NCI-H1417 treated with DMSO at 0.1 percent for 48 hours (cell line): ENCODE measurements at places on chromosomes 6 and 20.

DNA sequence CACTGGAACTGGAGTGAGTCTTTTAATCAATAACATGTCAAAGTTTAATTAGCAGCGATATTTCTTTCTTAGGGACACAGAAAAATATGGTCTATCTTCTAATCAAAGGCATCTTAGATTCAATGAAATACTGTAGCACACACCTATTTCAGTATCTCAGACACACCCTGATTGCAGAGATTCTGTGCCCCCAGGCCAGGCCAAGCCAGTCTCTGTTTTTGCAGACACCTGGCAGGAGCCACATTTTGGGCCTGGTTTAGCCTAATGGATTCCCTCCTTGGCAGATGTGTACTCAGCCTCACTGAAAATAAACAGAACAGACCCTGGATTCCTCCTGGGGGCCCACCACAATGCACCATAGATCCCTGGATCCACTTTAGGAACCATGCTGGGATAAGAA, 74.8 kb downstream of the LRFN2 start:
- DNase-seq = no peak

DNA sequence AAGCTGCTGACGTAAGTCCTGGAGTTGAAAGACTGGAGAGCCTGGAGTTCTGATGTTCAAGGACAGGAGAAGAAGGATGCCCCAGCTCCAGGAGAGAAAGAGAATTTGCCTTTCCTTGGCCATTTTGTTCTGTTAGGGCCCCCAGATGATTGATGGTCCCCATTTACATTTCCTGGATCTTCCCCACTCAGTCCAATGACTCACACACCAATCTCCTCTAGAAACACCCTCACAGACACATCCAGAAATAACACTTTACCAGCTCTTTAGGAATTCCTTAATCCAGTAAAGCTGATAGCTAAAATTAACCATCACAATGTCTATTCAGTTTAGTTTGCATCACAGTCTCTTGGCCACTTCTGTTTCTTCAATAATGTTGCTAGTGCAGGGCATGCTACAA, 260.2 kb upstream of the IRAK1BP1 start:
- DNase-seq = no peak

DNA sequence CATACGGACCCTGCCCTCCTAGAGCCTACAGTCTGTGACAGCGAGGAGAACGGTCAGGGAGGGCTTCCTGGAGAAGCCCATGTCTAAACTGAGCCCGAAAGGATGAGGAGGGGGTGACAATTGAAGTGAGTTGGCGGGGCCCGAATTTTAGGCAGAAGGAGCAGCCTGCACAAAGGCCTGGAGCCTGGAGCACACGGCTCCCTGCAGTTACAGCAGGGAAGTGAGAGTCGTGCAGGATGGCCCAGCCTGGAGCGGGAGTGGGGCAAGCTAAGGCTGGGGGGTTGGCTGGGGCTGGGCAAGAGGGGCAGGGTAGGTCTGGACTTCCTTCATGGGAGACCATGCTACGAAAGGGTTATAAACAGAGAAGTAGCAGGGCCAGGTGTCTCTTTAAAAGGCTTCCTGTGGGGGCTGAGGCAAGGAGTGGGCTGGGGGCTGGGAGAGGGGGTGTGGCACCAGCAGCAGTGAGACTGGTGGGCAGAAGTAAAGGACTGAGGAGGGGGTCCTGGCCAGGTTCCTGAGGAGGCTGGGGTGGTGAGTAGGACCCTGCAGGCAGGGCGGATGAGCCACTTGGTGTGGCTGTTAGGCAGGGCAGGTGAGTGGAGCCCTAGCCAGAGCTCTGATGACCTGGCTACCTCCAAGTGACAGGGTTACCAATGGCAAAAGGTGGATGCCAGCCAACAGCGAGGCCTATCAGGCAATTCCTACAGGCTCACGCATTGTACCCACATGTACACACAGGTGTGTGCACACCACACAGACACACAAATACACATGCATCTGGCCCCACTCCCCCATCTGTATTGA, 119.2 kb downstream of the MRPL14 start:
- no peak for DNase-seq

GRCh38 chr6:38493931-38494547, 145.7 kb downstream of the BTBD9 start:
- no peak for DNase-seq

DNA sequence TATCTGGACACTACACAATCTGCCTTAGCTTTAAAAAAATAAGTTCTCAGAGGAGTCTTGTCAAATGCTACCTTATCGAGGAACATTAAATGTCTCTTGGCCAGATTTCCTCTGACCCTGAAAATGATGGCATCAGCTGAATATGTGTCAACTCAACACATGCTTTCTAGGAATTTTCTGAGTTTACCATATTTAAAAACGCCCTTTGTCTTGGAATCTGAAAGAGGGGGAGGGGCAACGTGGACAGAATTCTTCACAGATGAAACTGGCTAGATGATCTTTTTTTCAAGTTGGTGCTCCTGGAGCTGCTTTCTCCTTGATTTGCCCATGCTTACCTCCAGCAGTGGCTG, 5.1 kb downstream of the SOX4 start:
- no peak for DNase-seq

- DNase-seq = no peak
Observed at GRCh38 chr6:99151634-99152346, 197.7 kb downstream of the FAXC start.

GRCh38 chr6:97288188-97288587, 5.2 kb upstream of the MMS22L start:
- no peak for DNase-seq

DNA sequence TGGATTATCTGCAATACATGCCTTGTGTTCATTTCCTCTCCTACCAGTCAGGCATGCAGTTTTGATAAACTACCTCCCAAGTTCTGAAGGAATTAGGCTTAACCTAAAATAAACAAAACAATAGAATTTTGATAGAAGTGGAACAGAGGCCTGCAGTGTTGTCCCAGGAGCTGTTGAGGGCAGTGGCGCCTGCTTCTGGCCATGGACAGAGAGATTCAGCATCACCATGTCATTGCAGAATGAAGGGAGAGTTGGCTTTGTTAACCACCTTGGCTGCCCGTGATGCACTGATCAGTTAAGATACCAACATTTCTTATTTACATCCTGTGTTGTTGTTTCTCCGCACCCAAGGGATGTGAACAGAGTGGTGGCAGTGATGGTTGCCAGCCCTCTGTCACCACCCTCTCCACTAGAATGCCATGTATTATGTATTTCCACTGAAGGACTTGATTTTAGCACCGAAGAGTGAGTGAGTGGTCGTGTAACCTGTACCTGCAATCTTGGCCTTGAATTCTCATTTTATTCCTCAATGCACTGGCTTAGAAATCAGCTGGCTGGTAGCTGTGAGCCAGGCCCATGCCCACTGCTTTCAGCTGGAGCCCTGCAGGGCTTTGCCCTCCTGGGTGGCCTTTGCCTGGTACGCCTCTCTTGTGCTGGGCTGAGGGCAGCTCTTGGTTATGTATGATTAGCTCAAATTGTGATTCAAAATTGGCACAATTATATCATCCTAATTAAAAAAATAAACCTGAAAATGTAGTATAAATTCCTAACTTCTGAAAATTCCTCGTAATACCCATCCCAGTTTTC, 56.5 kb downstream of the SHLD1 start:
- DNase-seq = no peak

DNA sequence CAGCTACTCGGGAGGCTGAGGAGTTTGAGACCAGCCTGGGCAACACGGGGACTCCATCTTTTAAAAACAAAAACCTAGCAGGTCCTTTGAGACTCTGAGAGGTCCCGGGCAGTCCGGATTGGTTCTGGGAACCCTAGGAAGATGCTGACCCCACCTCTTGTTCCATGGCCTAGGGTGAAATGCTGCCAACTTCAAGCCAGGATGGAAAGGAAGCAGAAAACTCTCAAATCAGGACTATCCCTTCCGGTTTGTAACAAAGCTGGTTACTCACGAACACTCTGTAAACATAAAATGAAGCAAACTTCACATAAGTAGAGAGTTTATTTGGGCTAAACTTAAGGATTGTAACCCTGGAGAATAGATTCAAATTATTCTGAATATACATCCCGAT, 28.0 kb downstream of the CAPN11 start:
- no peak for DNase-seq

GRCh38 chr6:170317718-170318117, 11.2 kb downstream of the FAM120B start:
- no peak for DNase-seq

- DNase-seq = no peak
Observed at GRCh38 chr6:17574866-17575560, 25.1 kb upstream of the FAM8A1 start.

DNA sequence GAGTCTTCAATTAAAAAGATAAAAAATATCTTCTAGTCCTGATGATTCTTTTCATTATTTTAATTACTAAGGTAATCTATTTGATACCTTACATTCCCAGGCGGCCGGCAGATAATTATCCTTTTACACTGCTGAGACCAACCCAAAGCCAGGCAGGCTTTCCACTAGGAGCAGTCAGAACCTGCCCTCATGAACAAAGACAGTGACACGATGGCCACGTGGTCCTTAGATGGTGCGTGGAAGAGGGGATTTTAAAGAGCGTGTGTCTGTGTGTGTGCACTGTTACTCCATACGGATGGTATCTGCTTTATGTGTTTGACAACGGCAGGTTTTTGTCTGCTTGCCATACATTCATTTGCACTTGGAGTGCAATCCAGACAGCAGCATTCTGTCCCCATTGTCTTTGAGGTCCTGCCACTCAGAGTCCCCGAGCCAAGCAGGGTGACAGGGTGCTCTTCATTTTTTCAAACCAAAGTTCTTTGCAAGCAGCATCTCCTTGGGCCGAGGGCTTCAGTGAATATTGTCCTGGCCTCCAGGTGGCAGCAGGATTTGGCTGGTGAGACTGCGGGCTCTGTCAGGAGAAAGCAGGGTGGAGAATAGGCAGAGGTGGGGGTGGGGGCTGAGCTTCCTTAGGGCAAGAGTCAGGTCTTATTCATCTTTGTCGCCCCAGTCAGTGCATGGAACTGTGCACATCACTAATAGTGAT, 260.5 kb downstream of the NRN1 start:
- DNase-seq = no peak

DNA sequence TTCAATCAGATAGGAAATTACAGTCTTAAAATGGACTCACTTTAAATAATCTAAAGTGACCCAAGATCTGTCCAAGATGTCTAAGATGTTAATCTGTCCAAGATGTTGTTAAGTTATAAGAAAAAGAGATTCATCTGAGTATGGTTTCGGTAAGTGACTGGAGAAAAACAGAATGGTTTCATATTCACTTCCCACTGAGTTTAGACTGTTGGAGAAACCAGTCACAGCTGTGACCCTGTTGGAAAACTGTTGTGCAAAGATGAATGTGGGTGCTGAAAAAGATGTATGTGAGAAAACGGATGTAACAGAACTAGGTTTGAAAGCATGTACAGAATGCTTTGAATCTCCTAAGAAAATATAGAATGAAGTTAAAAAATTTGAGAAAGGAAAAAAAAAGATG, 325.9 kb downstream of the COL12A1 start:
- no peak for DNase-seq

DNA sequence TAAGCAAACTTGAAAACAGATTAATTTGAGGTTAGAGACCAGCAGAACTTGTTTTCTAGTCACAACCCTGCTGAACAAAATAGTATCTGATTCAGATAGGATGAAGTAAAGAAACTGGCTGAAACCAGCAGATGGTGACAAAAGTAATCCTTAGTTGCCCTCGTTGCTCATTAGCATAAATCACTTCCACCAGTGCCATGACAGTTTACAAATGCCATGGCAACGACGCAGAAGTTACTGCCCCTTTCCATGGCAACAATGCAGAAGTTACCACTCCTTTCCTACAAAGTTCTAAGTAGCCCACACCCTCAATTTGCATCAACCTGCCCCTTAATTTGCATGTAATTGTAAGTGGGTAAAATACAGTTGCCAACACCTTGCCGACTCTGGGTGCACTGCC, 23.7 kb downstream of the SNRPB start:
- no peak for DNase-seq

DNA sequence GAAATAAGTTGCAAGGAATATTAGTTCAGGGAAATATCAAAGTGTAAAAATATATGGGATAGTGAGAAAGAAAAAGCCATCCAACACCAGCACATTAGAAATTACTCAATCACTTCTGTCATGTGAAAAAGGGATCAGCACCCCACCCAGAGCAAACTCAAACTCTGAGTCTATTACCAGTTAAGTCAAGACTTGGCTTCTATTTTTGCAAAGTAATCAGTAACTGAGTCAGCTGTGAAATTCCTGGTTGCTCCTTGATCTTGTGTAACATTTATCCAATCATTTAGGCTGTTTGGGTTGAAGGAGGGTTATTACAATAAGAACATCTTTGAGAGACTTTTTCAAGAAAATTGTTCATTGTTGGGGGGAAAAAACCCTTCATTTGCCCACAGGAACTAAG, 51.2 kb downstream of the SLC22A23 start:
- DNase-seq = no peak

DNA sequence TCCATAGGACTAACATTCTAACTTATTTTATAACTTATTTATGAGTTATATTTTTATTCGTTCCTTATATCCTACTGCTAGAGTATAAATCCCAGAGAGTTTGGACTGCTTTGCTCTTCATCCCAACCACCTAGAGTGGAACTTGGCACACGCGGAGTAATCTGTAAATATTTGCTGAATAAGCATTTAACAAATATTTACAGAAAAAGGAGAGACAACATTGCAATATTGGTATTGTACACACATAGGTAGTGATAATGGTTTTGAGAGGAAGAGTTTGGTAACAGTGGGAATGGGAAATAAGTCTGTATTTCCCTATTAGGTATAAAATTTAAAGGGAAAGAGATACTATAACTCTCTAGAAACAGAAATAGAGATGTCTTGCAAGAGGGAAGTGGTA, 634.8 kb upstream of the CITED2 start:
- DNase-seq = no peak

- DNase-seq = no peak
Observed at GRCh38 chr6:3272911-3273547, 14.3 kb downstream of the PSMG4 start.

DNA sequence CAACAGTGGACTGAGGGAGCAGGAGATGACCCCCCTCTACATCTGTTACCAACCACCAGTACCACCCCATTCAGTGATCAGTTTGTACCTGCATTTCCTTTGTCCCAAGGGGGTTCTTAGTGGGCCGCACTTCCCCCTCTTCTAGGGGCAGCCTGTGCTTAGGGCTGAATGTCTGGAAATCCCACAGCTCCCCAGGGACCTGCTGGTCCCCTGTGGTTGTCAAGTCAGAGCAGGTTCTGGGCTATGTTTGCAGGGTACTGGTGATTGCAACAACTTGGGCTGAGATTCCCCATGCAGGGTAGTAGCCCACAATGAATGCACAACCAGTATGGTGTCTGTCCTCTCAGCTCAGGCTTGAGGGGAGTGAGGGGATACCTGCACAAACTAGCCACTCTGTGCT, 39.7 kb upstream of the COL10A1 start:
- DNase-seq = no peak

GRCh38 chr6:6697620-6698019, 109.1 kb downstream of the LY86 start:
- DNase-seq = no peak

- no peak for DNase-seq
Observed at GRCh38 chr6:142329486-142330113, 27.8 kb downstream of the ADGRG6 start.
